ENCODE measurements at places on chromosomes 1 and 21.

DNA sequence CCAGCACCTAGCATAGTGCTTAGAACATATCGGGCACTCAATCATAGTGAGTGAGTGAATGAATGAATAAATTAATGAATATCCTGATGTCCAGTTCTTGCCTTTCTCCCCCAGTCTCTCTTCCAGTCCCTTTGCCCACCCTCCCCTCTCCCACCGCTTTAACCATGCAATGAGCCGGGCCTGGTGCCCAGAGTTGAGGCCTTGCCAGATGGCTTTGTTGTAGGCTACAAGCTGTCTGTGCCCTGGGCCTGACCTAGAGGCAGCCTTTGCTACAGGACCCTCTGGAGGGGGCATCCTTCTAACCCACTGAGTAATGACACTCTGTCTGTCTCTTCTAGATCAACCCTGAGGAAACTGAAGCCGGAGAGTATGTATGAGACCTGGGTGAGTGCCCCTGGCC is 6.9 kb downstream of the CASQ1 start:
- no peak for DNase-seq

DNA sequence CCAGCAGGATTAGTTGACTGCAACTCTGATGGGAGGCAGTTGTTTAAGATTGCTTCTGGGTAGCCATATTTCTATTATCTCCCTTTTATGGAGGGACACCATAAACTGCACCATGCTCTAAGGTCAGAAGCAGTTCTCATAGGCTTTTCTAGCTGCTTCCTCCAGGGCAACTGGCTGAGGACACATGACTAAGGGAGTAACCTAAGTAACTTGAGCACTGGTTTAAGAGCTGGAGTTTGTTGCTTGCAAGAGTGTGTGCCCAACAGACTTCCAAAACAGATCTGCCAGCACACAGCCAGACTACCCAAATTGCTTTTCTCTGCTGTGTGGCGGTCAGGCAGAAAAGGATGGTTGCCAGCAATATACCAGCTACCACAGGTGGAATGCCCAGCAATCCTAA is 111.2 kb upstream of the LHX8 start:
- DNase-seq = no peak

- no peak for DNase-seq
Measured at GRCh38 chr1:50637460-50637859, 214.2 kb upstream of the DMRTA2 start.

DNA sequence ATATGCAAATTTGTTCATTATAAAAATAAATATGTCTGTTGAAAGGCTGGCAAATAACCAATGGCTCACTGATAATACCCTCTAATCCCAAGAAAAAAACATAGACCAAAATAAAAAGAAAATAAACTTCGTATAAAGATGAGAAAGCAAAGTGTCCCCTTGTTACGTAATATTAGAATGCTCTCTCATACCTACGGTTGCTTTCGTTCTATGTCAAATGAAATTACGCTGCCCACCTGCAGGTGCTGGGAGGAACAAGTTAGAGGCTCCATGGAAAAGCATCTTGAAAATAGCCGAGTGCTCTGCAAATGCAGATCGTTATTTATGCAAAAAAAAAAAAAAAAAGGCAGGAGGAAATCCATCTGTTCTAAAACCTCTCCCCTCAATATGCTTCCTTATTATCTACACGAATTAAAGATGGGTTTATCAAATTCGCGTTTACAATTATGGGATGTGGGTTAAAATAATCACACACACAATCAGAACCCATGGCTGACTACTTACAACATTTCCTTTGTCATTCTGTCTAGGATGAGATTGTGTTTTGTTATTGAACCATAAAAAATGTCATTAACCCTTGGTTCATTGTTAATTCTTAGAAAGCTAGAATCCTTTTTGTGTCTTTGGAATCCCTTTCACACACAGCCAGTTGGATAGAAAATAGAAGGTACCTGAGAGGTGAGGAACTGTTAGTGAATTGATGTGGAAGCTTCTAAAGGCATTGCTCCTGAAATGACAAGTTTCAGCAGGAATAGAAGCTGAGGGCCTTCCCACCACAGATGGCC is 268.6 kb downstream of the SETD4 start:
- no peak for DNase-seq

DNA sequence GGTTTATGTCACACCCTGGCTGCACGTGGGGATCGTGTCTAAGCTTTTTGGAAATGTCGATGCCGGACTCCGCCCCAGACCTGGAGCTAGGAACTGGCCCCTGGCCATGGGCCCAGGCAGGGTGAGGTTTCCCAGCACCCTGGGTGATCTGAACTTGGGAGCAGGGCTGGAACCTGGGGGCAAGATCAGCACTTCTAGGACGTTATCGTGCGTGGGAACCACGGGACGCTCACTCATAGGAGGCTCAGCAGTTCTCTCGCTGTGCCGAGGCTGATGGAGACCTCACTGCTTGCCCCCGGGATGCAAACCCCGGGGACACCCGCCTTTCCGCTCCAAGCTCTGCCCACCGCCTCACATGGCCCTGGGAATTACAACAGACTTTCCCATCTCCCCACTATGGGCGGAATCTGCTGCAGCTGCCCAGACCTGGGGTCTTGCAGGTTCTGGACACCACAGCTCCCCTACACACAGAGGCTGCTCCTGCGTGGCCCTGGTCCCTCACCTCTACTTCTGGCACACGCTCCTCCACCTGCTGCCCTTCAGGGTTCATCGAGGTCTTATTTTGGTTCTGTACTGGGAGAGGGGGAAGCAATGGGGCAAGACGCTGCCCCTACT is 35.9 kb downstream of the COL18A1 start:
- DNase-seq = no peak

DNA sequence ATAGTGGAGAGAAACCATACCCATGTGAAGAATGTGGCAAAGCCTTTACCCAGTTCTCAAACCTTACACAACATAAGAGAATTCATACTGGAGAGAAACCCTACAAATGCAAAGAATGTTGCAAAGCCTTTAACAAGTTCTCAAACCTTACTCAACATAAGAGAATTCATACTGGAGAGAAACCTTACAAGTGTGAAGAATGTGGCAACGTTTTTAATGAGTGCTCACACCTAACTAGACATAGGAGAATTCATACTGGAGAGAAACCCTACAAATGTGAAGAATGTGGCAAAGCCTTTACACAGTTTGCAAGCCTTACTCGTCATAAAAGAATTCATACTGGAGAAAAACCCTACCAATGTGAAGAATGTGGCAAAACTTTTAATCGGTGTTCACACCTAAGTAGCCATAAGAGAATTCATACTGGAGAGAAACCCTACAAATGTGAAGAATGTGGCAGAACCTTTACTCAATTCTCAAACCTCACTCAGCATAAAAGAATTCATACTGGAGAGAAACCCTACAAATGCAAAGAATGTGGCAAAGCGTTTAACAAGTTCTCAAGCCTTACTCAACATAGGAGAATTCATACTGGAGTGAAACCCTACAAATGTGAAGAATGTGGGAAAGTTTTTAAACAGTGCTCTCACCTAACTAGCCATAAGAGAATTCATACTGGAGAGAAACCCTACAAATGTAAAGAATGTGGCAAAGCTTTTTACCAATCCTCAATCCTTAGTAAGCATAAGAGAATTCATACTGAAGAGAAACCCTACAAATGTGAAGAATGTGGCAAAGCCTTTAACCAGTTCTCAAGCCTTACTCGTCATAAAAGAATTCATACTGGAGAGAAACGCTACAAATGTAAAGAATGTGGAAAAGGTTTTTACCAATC is 80.0 kb downstream of the JMJD4 start:
- no peak for DNase-seq

- no peak for DNase-seq
Measured at GRCh38 chr1:232818040-232818439, 12.8 kb downstream of the MAP10 start.

DNA sequence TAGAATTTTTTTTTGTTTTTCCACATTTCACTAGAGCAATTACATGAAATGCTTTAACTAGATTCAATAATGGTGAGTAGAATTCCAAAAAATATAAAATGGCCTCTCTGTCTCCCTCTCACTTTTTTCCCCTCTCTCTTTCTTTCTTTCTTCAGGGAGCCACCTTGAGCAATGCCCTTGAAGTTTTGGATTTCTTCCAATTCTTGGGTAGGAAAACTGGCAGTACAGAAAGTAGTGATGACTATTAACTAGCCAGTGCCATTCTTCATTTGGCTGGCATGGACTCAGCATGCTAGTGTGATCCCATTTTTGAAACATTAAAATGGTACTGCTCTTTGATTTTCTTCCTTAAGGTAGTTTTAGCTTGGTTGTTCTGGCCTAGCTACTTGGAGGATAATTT is 4.5 kb upstream of the FNBP1L start:
- DNase-seq = no peak

DNA sequence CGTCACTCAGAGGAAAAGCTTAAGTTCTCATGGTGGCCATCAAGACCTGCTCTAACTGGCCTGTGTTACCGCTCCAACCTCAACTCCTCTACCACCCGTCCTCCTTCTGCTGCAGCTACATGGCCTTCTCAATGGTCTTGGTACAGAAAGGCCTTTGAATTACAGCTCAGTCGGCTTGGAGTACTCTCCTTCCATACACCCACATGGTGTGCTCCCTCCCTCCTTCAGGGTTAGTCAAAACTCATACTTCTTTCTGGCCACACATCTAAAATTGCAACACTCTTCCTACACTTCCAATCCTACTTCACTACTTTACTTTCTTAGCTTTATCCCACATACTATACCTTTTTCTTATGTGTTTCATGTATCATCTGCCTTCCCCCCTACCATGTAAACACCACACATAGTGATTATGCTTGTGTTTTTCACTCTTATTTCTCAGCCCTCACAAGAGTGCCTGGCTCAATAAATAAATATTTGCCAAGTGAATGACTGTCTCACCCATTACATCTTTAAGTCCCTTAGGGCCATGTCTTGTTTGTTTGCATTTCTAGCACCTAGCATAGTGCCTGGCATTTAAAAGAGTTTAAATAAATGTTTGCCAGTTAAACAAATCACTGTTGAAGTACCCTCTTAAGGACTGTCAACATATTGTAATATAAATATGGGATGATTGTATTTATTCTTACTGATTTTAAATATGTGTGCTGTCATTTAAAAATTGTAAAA is 37.6 kb upstream of the HMCN1 start:
- DNase-seq = no peak

DNA sequence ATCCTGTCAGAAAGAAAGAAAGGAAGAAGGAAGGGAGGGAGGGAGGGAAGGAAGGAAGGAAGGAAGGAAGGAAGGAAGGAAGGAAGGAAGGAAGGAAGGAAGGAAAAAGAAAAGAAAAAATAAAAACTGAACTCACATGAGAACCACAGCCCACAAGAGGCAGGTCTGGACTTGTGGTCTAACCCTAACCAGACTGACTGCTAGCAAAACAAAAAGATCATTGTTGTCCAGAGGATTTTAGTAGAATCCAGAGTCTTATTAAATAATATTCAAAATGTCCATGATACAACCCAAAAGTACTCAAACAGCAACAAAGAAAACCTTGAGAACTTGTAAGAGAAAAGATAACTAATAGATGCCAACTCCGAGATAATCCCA is 4.7 kb upstream of the ITGB2 start:
- DNase-seq = no peak

GRCh38 chr1:239125893-239126292 is 260.5 kb upstream of the CHRM3 start:
- DNase-seq = no peak

DNA sequence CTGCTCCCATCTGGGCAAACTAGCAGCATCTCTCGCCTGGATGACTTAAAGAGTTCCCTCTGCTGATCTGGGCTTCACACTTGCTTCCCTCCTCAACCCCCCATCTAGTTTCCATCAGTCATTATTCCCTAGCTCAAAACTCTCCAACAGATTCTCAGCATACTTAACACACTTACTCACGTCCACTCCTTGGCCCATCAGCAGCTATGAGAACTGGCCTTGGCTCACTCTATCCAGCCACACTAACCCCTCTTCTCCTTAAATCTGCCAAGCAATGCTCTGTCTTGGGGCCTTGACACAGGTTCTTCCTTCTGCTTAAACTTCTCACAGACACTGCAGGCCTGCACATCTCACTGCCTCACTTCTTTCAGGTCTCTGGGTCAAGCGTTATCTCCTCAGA is 41.6 kb downstream of the GNG12 start:
- no peak for DNase-seq

DNA sequence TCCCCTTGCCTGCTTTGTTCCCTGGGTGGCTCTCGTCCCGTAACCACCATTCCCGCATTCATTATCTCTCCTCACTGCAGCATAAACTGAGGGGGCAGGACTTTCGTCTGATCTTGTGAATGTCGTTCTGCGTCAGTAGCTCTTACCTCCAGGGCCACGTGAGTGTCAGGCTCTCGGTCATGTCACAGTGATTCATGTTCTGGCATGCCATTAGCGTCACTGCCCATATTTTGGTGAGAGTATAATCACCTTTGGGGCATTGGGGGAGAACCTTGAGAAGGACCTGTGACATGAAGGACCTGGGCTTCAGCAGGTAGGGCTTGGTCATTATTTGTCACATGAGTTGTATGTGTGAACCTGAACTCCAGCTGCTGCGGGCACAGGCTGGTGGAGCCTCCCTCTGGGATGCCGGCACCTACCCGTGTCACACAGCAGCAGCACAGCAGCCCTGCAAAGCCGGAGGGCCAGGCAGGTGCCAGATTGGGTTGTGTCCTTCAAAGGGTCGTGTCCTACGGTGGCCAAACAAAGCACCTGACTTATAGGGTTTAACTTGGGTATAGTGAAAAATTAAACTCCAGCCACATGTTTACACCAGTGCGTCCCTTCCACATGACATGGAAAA is 68.5 kb downstream of the BACE2 start:
- DNase-seq = no peak

GRCh38 chr1:24438423-24438901 is 22.9 kb downstream of the NIPAL3 start:
- DNase-seq = no peak

GRCh38 chr1:151006327-151007052 is at the start of gene MINDY1:
Gene MINDY1, minus strand, starts transcription at chr1:151006902. Its CDS starts 4,285 bp downstream, at chr1:151002617.
- DNase-seq = peak; percentile 36

GRCh38 chr1:211469938-211470529 is 21.9 kb downstream of the RD3 start:
- DNase-seq = peak; percentile 33

DNA sequence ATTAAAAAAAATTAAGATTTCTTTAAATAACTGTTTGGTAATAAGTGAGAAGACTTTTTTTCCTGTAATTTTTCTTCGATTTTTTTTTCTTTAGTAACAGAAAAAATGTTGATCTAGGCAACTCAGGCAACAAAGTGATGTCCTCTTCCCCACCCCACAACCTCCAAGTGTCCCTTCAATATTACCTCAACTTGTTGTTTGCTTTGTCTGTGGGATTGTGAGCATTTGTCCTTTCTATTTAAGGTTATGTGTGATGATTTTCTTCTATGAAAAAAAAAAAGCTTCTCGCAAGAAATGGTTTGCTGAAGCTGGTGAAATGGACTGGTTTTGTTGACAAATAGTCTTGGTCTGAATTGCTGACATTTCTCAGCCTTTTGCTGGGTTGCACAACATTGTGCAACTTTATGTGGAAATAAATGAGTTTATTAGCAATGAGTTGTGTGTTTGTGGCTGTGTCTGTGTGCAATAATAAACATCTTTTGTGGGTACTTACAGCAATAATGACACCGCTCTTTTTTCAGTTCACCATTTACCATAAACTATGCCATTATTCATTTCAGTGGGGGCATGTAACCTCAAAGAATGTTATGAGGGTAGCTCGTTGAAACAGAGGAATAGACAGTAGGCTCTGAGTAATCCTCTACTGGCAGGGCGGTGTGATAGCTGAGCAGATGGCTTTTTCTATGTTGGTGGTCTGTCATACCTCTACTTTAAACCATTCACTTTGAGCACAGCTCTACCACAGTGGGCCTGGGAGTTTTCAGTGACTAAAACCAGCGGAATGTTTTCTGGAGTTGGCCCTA is 218.4 kb downstream of the HLX start:
- peak; percentile 3 for DNase-seq

- DNase-seq = no peak
Measured at GRCh38 chr1:15574741-15575140, 10.1 kb downstream of the AGMAT start.

Data from CD4-positive, alpha-beta T cell treated with Interleukin-4 for 4 hours (primary cell).